ENCODE measurements at places on chromosomes 16 and 17.

- H3K27me3 ChIP-seq: no peaks in the 10 kb centered on the region
- no peak overlapping the region for H3K4me3 ChIP-seq
- DNase-seq: no peak
Observed at GRCh38 chr17:44024271-44024663, 9.5 kb upstream of the TMEM101 start.

DNA sequence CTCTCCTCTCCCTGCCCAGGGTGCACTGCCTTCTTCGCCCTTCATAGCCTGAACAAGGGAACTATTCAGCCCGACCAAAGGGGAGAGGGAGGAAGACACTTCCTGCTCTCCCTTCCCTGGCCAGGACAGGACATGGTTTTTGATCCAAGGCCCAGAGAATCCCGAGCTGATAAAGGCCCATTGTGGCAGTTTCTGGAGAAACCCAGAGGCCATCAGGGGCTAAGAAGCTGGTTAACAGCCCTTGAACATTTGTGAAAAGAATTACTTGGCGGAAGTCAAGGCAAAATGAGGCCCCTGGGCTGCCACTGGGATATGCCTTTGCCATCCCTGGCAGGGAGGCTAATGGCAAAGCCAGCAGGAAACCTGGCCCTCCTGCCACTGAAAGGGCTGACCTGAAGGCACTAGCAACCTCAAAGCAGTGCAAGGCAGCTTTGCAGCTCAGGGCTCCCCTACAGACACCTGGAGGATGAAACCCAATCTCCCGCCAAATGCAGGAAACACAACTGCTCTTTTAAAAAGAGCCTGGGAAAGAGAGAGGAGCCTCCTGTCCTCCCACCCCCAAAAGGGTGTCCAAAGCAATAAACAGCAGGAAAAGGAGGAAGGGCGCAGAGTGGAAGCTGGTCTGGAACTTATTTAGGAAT lies 12.6 kb downstream of the PHB1 start:
- DNase-seq: no peak
- no peak overlapping the region for H3K27ac ChIP-seq
- H3K4me1 ChIP-seq: no peaks in the 10 kb centered on the region
- H3K4me3 ChIP-seq: no peak overlapping the region
- H3K36me3 ChIP-seq: peaks cover 18% of the 10 kb centered on the region

DNA sequence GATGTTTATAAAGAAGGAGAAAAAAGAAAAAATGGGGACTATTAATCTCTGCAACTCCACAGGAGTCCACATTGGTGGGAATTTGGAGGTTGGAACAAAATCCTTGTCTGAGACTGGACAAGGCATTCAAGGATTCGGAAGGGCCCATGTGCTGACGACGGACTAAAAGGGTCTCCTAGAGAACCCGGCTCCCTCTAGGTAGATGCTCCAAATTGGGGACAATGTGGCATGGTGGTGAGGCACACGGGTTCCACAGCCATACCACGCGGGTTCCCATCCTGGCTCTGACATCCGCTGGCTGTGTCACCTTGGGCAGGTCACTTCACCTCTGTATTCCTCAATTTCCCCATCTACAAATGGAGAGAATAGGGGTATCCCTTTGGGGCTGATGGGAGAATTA lies 227.4 kb downstream of the C16orf78 start:
- H3K27ac ChIP-seq: no peak overlapping the region
- H3K36me3 ChIP-seq: no peaks in the 10 kb centered on the region
- no peaks in the 10 kb centered on the region for H3K4me1 ChIP-seq

GRCh38 chr16:50372611-50373344 lies 4.0 kb upstream of the BRD7 start:
- H3K4me3 ChIP-seq: no peak overlapping the region
- H3K4me1 ChIP-seq: peaks cover 11% of the 10 kb centered on the region
- H3K27ac ChIP-seq: no peak overlapping the region
- no peaks in the 10 kb centered on the region for H3K27me3 ChIP-seq
- no peaks in the 10 kb centered on the region for H3K36me3 ChIP-seq

DNA sequence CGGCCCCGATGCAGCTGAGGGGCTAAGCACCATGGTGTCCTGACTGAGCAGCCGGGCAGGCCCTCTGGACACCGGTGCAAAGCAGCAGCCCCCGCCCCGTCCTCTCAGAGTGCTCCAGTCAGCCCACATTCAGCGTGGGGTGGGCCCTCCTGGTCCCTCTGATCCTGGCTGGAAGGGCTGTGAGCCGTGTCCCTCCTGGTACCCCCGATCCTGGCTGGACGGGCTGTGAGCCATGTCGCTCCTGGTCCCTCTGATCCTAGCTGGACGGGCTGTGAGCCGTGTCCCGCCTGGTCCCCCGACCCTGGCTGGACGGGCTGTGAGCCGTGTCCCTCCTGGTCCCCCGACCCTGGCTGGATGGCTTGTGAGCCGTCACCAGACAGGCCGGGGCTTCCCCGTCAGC lies 26.9 kb upstream of the ACSF3 start:
- no peak for DNase-seq
- no peaks in the 10 kb centered on the region for H3K27me3 ChIP-seq
- no peak overlapping the region for H3K27ac ChIP-seq
- no peaks in the 10 kb centered on the region for H3K4me1 ChIP-seq

- H3K4me1 ChIP-seq: peaks cover 7% of the 10 kb centered on the region
- H3K36me3 ChIP-seq: peaks cover 3% of the 10 kb centered on the region
- H3K27ac ChIP-seq: no peak overlapping the region
- H3K27me3 ChIP-seq: no peaks in the 10 kb centered on the region
Observed at GRCh38 chr17:75754378-75755204, 10.4 kb downstream of the GALK1 start.

DNA sequence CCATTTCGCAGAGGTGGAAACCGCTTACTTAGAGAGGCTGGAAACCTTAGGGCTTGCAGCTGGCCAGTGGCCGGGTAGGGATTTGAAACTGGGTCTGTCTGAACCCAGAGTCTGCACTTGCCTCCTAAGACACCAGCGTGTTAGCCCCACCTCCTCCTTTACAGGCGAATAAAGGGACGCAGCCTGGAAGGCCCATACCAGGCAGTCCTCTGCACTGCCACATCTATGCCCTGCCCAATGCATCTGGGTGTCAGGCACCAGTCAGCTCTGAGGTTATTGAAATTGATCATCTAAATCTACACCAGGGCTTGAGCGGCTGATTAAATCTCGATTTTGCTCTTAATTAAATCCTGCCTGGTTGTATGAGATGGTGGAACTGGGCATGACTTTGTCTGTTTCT lies 19.9 kb upstream of the NAGS start:
- no peak for DNase-seq
- peak overlapping the region; percentile 50 for H3K4me3 ChIP-seq
- peaks cover 15% of the 10 kb centered on the region for H3K4me1 ChIP-seq
- H3K36me3 ChIP-seq: no peaks in the 10 kb centered on the region

DNA sequence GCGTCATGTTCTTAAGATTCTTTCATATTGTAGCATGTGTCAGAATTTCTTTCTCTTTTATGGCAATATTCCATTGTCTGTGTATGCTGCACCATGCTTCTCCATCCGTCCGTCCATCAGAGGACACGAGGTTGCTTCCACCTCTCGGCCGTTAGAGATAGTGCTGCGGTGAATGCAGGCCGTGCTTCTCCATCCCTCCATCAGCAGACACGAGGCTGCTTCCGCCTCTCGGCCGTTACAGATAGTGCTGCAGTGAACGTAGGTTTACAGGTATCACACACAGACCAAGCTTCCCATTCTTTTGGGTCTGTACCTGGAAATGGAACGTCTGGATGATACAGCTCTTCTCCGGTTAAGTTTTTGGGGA lies 113.5 kb downstream of the CMIP start:
- DNase-seq: no peak
- peaks cover 44% of the 10 kb centered on the region for H3K4me1 ChIP-seq
- peak overlapping the region; percentile 94 for H3K27ac ChIP-seq
- H3K4me3 ChIP-seq: no peak overlapping the region
- peaks cover 5% of the 10 kb centered on the region for H3K36me3 ChIP-seq

DNA sequence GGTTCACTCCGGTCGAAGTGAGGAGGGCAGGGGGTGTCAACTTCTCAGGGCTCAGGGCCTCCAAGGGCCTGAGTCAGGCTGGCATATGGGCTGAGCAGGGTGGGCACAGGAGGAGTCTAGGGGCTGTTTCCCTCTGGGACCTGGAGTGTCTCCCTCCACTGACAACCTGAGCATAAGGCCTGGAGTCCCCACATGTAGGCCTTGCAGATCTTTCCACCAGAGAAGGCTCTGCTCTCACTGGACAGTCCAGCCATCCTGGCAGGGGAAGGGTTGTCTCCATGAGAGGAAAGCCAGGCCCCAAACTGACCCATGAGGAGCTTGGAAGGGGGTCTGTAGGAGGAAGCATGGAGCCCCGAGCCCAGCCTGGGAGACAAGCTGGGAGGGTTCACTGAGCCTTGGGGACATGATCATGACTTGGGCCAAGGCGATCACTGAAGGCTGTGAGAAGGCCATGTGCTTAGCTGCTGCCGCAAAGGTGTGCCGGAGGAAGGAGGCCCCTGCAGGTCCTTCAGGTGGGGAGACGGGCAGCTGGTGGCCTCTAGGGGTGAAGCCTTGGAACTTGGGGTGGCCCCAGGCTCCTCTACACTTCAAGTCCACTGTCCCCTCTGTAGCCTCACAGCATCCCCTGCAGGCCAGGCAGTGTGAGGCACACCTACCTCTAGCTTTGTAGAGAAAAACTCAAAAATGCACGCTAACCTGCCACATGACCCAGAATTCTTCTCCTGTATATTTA lies 9.9 kb downstream of the CMTM2 start:
- no peak overlapping the region for H3K27ac ChIP-seq
- H3K4me3 ChIP-seq: no peak overlapping the region
- DNase-seq: no peak
- H3K36me3 ChIP-seq: no peaks in the 10 kb centered on the region
- H3K27me3 ChIP-seq: no peaks in the 10 kb centered on the region

DNA sequence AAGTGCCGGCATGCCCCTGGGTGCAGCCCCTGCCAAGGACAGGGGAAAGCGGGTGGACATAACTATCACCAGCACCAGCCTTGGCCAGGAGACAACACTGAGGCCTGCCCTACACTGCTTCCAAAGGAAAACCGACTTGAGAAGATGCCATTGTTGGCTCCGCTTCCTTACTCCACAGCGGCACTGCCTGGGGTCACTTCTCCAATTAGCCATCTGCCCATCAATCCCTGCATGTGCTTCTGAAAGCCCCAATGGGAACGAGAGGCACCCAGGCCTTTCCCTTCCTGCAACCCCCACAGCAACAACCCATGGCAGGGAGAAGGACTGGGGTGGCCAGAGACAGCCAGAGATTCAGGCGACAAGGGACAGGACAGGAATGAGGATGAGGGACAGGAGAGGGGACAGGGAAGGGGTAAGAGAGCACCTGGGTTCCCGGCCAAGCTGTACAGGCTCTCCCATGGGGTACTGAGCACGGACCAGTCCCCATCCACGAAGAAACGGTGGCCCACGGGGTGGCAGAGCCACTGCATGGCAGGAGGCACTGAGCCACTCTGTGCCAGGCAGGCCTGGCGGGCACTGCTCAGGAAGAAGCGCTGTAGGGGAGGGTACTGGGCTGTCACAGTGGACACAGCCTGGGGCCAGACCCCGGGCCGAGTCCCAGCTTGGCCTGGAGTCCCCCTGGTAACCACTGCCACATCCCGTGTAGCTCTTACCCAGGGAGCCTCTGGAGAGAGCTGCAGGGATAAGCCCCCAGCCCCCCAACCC lies 21.2 kb downstream of the SREBF1 start:
- no peak for DNase-seq
- peak overlapping the region; percentile 39 for H3K27ac ChIP-seq
- no peak overlapping the region for H3K4me3 ChIP-seq
- peaks cover 25% of the 10 kb centered on the region for H3K4me1 ChIP-seq
- no peaks in the 10 kb centered on the region for H3K27me3 ChIP-seq

- DNase-seq: no peak
- no peak overlapping the region for H3K27ac ChIP-seq
Observed at GRCh38 chr16:51707666-51708065, 556.6 kb upstream of the SALL1 start.

DNA sequence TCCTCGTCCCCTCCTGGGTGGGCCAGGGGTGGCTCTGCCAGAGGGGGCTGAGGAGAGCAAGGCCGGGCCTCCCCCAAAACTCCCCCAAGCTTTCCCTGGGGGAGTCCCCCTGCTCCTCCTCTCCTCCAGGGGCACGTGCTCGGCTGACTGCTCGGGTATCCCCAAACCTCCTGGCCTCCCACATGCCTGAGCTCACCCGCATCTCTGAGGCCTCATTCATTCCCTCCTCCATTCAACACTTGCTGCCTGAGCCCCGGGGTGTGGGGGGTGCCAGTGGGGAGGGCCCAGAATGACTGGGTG lies 83.1 kb downstream of the RTN4RL1 start:
- no peaks in the 10 kb centered on the region for H3K36me3 ChIP-seq
- no peak overlapping the region for H3K27ac ChIP-seq
- H3K4me1 ChIP-seq: no peaks in the 10 kb centered on the region
- H3K27me3 ChIP-seq: no peaks in the 10 kb centered on the region
- no peak overlapping the region for H3K4me3 ChIP-seq

DNA sequence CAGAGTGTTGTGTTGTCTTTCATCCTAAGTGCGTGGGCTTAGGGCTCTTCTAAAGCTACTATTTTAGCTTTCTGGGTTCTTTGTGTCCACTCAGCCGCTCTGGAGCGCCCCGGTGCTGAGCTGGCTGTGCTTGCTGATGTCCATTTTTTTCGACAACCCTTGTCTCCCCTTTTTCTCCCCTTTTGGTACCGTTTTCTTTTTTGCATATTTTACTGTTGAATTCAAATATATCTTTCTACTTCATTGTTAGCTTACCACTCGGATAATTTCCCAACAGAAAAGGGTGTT lies 1.2 kb downstream of the SRRM2 start:
- peaks cover 3% of the 10 kb centered on the region for H3K36me3 ChIP-seq
- H3K27ac ChIP-seq: peak overlapping the region; percentile 97
- DNase-seq: no peak
- no peaks in the 10 kb centered on the region for H3K27me3 ChIP-seq
- H3K4me1 ChIP-seq: peaks cover 8% of the 10 kb centered on the region

- H3K4me3 ChIP-seq: peak overlapping the region; percentile 86
- DNase-seq: no peak
- peaks cover 6% of the 10 kb centered on the region for H3K4me1 ChIP-seq
Observed at GRCh38 chr17:28598389-28598788, 436 bp downstream of the SPAG5 start.

- no peak overlapping the region for H3K27ac ChIP-seq
- H3K4me3 ChIP-seq: no peak overlapping the region
- no peaks in the 10 kb centered on the region for H3K36me3 ChIP-seq
- DNase-seq: no peak
- peaks cover 3% of the 10 kb centered on the region for H3K4me1 ChIP-seq
Observed at GRCh38 chr17:75009139-75009724, 3.2 kb upstream of the MRPL58 start.
